ENCODE measurements at places on chromosomes 16 and 17.
A peak's percentile ranks its signal among the peaks of the same experiment; 100 is the strongest.

- DNase-seq = no peak
These were observed 4.8 kb downstream of the SOX8 start for GRCh38 chr16:986411-986810.

GRCh38 chr16:12455287-12455798, 348.3 kb downstream of the CPPED1 start:
- DNase-seq = peak; percentile 82

DNA sequence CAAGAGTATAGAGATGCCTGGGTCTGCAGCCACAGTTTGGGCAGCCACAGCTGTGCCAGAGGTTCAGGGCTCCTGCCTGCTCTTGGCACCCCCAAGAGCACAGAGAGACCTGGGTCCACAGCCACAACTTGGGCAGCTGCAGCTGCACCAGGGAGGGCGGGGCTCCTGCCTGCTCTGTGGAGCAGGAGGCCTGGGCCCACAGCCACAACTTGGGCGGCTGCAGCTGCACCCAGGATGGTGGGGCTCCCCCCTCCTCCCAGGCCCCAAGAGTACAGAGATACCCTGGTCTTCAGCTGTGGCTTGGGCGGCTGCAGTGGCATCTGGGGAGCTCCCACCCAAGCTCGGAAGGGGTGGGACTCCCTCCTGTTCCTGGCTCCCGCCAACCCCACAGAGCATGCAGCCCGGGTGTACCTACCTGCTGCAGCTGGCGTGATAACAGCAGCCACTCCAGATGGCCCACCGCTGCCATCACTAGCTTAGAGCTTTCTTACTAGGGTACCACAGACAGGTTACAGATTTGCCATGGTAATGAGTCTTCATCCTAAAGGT, 72.7 kb downstream of the PHKB start:
- no peak for DNase-seq

GRCh38 chr17:67689534-67690177, 28.1 kb upstream of the NOL11 start:
- DNase-seq = no peak

- DNase-seq = no peak
These were observed 390.6 kb upstream of the ERCC4 start for GRCh38 chr16:13529193-13529982.

DNA sequence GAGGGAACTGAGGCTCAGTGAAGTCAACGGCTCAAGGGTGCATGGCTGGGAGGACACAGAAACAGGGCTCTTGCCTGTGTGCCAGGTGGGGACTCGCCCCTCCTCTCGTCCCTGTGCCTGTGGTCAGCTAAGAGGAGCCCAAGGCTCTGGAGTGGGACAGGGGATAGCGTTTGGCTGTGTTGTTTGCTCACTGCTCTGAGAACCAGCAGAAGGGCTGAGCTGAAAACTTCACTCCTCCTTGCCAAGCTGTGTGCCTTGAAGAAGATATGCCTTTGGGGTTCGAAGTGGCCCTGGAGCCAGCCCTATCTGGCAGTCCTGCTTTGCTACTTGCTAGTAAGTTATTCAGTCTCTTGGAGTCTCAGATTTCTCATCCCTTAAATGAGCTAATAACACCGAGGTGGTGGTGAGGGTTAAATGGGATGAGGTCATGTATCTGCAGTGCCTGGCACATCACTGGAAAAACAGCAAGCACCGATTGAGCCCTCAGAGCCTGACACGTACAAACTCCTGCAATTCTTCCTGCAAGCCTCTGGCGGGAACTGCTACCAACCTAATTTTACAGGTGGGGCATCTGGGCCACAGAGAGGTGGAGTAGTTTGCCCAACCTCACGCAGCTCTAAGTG, 17.7 kb downstream of the FOXL1 start:
- no peak for DNase-seq

GRCh38 chr16:85568519-85568918, 44.6 kb upstream of the GSE1 start:
- DNase-seq = no peak

DNA sequence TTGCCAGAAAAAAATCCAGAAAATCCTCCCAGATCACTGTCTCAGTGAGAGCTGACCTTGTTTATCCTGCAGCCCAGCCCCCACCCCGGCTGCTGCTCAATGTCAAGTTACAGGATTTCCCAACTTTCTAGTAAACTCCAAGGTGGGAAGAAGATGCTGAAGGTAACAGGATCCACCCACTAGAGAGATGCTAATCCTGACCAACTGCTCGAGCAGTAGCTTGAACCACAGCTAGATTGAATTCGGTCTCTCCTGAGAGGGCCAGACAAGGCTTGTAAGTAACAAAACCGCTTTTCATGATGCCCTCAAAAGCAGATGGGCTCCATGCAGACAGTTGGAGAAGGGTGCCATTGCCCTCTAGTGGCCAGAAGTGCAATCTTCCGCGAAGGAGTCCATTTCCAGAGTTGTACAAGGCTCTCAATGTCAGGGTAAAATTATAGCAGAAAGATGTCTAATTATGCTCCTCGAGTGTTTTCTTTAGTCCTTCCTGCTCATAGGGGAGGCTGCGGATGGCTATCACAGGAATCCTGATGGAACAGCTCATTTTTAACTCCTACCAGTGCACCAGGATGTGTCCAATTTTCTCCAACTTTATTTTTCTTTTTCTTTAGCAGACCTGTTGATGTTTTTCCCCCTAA, 3.9 kb downstream of the CDH11 start:
- peak; percentile 76 for DNase-seq

GRCh38 chr17:27579897-27580321, 51.1 kb upstream of the LGALS9 start:
- DNase-seq = no peak

DNA sequence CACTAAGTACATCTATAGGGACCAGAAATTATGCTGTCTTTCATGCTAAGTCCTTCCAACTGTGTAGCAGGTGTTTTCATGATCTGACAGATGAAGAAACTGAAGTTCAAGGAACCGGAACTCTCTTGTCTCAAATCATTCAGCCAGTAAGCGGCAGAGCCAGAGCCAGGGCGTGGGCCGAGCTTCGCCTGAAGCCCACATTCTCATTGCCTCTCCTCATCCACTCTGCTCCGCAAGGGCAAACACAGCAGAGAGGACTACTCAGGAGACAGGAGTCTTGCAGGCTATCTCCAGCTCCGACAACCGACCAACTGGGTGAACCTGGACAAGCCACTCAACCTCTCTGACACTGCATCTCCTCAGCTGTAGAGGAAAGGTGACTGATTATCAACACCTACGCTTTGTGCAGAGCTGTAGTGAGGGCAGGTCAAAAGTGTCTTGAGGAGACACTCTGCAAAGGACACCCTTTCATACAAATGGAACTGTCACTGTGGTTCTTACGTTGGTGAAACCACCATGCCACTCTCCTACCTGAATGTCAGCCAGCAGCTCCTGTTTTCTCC, 72.9 kb downstream of the CYTH1 start:
- DNase-seq = no peak

Data from ecto neural progenitor cell (in vitro differentiated cells).